ENCODE measurements at places on chromosomes 3 and 15. TPM values are rescaled to one million over a fixed set of nuclear protein-coding genes. Genes with fewer than 3 reads are reported as not detected.

DNA sequence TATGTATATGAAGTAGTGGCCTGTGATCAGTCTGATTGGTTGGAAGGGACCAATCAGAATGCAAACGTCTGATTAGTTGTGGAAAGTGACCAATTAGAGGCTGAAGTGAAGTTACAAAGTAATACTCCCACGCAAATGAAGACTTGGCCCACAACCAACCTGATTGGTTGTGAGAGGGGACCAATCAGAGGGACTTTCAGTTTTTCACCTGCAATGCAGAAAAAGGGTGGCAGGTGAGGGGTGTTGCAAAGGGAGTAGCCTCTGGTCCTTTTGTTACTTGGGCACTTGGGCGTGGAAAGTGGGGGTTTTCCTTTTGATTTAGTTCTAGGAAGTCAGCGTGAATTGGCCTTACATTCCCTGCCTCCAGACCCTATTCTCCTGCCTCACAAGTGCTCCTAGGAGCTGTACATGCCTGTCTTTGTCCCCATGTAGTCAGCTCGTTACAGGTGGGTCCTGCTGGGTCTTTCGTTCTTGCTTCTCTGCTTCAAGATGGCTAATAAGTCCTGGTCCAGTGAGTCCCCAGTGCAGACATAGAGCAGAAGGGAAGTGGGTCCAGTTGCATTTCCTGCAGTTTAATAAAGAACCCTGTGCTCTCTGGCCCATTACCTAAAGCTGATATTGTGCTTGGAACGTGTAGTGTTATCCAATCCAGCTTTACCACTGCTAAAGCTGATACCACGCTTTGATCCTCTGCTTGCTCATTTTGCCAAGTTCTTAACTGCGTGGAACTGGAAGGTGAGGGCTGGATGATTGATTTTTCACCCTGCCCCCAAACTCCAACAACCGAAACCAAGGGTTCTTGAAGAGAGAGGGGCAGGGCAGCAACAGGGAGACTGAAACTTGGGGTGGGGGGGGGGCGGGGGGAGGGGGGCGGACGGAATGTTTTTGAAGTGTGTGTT is 46.0 kb upstream of the CD47 start:
- no peak for DNase-seq

RNF123 gene
- 22.2 TPM for total RNA-seq

ATP10A gene
- total RNA-seq: 8.4 TPM

- DNase-seq: no peak
These were observed 117.4 kb upstream of the ZBED2 start for GRCh38 chr3:111712294-111713167.

TMEM108 gene
- total RNA-seq: 0.93 TPM
